ENCODE measurements at places on chromosomes 5 and 9. TPM values are rescaled to one million over a fixed set of nuclear protein-coding genes. Genes with fewer than 3 reads are reported as not detected.

DNA sequence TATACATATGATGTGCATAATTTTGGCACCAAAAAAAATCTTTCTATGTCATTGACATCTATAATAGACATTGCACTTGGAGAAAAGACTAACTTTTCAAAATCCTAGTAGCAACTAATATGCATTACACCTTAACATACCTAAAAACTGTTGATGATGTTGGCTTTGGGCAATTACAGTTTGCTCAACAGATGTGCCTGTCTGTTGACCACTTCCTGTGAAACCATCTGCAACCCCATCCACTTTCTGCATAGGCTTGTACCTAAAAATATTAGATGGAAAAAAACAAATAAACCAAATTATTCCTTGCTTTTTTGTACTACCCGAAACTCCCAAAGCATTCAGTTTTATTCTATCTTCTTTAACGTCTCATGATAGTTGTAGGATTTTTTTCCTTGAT, 248.6 kb downstream of the RFX3 start:
- DNase-seq = no peak

DNA sequence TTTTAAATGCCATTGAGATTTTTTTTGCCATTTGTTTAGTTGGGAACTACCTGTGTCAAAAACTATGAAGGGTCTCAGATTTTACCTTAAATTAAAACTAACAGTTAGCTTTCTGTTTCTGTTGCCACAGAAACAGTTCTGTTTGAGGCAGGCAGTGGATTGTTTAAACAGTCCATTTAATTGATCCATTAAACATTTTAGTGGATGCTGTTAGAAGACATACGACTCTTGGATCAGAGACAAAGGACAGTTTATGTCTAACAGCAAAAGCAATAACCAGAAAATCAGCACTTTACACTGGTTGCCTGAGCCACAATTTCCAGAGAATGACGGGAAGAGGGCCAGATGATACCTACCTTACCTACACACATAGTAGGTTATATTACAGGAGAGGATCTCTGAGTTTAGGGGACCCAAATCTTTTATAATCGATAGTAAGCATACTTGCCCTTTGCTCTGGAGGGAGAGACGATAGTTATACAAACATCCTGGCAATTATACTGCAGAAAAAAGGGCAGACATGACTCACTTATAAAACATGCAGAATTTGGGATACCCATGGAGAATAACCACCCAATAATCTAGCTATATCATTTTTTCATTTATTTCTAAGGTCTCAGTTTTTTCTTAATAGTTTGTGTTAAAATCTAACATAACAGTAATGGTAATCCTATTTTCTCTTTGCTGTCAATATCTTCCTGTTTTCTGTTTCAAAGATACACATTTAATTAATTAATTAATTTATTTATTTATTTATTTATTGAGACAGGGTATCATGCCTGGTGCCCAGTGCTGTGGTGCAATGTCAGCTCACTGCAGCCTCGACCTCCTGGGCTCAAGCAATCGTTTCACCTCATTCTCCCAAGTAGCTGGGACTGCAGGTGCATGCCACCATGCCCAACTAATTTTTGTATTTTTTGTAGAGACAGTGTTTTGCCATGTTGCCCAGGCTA, 136.7 kb upstream of the TNFAIP8 start:
- no peak for DNase-seq

GRCh38 chr5:155884041-155884440, 442.9 kb upstream of the SGCD start:
- no peak for DNase-seq

DNA sequence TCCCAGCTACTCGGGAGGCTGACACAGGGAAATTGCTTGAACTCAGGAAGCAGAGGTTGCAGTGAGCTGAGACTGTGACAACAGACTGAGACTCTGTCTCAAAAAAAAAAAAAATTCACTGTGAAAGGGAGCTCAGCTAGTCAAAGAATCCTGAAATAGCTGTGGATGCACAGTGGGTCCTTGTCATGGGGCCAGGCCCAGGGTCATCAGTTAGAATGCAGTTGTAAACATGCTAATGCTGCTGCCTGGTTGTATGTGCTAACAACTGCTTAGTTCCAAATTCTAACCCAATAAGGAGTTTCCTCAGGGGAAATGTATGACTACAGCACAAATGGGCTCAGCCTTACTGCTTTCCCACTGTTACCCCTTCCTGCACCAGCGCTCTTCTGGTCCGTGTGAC, 84.0 kb downstream of the PALM2AKAP2 start:
- DNase-seq = no peak

Gene PCDHB10
- total RNA-seq = 1.7 TPM

DNA sequence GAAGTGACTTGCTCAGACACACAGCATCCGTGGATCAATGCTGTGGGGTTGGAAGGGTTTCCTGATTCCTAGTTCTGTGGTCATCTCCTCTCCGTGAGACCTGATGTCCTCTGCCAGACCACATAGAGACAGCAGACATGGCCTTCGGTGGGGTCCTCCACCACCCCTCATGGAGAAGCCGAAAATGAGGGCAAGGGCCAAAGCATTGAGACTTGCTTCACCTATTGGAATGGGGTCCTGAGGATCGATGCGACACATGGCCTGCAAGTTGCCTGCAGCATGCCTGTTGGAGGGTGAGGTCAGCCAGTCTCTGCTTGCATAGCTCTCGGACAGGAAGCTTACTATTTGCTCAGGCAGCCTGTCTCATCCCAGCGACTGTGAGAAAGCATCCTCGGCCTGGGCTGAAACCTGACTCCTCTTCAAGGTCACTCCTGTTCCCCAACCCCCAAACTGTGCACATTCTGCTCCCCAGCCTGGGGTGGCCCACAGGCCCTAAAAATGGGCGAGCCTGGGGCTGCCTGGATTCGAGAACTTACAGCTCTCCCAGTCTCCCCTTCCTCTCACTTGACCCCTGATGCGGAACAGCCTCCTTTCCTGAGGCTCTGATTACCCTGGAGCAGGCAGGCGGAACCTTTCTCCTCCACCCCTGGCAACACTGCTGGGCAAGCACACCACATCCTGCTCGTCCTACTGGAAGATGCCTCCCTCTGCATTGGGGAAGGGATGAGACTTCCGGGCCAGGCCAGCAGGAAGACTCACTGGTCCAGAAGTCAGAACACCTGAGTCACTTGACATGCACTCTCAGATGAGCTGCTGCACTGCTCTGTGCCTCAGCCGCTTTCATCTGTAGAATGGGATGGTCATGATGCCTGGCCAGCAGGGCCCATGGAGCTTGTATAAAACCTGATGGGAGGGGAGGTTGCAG, 186.9 kb downstream of the RGS3 start:
- DNase-seq = peak; percentile 45

Gene RNF183
- total RNA-seq = 0.17 TPM

Gene ERP44
- 13.7 TPM for total RNA-seq

GRCh38 chr9:92989561-92989960, 42.2 kb downstream of the FGD3 start:
- DNase-seq = no peak

Gene MROH2B
- total RNA-seq = not detected

Gene TMOD1
- 1.0 TPM for total RNA-seq

DNA sequence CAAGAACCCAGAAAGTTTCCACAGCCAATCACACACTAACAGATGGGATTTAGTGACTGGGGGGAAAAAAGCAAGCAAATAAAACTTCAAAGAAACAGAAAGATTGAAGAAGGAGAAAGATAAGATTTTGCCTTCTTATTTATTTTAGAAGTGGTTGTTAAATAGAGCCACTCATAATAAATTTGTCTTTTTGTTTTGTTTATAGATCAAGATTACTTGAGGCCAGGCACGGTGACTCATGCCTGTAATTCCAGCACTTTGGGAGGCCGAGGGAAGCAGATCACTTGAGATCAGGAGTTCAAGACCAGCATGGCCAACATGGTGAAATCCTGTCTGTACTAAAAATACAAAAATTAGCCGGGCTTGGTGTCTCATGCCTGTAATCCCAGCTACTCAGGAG, 94.9 kb upstream of the RANBP3L start:
- no peak for DNase-seq

DNA sequence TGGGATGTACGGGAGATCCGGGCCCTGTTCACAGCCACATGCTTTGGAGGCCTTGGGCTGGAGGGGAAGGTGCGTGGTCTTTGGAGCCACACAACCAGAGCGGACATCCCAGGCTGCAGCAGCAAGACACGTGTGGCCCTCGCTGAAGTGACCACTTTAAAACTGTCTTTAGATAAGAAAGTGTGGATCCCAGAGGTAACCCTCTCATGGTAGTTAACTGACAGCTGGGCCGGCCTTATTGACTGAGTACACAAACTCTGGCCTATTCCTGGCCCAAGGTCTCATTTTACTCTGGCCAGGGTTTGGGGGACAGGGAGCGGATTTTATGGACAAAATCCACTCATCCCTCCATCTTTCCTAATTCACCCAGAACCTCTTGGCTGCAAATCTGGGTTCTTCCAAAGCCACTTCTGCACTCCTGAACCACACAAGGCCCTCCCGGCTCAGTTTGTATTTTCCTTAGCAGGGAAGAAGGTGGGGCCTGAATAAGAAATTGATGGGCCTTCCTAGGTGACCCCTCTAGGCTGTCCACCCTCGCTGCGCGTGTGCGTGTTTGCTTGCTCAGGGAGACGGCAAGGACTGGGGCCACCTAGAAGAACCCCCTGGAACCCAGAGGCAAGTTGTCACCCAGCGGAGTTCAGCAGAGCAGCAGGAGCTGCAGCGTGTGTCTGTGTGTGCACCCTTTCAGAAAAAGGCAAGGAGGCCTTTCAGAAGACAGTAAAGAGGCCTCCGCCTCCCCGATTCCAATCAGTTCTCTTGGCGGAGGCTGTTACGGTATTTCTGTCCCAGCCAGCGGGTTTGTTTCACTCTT, 73.3 kb upstream of the ORM1 start:
- no peak for DNase-seq

DNA sequence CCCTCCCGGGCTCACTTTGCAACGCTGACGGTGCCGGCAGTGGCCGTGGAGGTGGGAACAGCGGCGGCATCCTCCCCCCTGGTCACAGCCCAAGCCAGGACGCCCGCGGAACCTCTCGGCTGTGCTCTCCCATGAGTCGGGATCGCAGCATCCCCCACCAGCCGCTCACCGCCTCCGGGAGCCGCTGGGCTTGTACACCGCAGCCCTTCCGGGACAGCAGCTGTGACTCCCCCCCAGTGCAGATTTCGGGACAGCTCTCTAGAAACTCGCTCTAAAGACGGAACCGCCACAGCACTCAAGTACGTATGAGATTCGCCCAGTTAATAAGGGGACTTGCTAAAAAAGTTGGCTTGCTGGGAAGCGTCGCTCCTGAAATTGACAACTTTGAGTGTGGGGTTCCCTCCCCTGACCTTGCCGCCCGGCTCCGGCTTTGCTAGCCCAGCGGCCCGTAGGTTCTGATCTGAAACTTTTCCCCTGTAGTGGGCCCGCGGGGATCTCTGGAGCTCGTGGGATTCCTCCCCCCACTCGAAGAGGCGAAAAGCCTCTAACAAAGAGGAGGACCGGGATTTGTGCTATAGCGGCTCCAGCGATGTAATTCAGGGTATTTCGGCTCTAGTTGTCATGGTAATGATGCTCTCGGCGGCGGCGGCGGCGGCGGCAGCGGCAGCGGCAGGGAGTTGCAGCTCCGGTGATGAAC, 572 bp downstream of the NR4A3 start:
- DNase-seq = peak; percentile 61

GRCh38 chr5:120823328-120823727, 359.2 kb downstream of the PRR16 start:
- no peak for DNase-seq

Gene FOXD1
- total RNA-seq = 7.9 TPM

- no peak for DNase-seq
Measured at GRCh38 chr5:140321796-140322195, 18.9 kb upstream of the PFDN1 start.

DNA sequence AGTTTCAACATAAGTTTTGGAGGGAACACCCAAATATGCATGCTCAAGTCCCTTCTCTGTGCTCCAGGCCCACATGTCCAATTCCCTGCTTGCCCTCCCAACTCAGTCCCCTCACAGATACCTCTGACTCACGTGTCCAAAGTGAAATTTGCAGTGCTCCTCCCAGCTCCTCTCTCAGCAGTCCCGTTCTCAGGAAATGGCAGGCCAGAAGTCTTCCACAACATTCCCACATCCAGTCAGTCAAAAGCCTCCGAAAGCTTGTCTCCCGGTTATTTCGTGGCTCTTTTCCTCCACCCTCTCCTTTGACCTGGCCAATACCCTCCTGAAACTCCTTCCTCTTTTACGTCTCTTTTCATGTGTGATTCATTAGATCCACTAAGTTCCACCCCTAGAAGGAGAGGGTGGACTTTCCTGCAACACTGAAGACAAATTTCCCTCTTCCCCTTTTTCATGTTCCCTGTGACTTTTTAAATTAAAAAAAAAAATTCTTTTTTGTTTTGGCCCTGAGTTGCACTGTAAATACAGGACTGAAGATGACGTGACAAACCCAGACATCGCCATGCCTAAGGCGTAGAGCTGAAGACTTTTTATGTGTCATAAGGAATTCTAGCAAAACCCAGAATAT, 12.8 kb upstream of the MGAT1 start:
- no peak for DNase-seq

DNA sequence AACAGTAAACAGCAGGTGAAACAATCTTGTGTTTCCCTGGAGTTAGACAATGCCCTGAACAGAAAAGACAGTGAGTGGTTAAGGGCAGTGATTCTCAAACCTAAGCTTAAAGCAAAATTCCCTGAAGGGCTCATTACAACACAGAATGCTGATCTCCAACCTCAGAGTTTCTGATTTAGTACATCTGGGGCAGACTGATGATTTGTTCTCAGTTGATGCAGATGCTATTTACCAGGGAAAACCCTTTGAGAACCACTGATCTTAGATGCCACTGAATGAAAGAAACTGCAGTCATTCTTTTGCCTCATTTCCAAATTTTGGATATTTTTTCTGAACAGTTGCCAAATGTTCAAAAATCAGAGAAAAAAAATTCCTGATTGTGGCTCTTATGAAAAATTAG, 18.7 kb upstream of the ADAM19 start:
- DNase-seq = no peak

Gene ARHGEF39
- total RNA-seq = 26.6 TPM

Gene PCDHGB2
- total RNA-seq = 4.1 TPM

Gene AGXT2
- total RNA-seq = not detected

Gene ARHGEF37
- total RNA-seq = 1.1 TPM

DNA sequence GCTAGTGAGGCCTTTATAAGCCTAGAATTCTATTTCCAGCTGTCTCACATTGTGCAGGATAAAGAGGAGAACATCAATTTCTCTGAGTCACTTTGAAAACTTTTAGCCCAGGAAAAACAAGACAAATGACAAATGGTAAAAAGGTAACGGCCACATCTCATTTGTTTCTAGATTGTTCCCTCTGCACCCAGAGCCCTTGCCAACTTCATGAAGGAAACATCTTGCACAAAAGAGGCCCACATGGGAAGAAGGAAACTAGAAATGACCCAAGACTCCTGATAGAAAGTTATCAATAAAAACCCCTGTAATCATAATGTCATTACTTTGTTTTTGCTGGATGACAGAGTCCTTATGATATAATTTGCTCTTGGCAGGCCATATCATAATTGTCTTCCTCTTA, 5.3 kb downstream of the DPYSL3 start:
- DNase-seq = no peak

Gene CDKN2B
- total RNA-seq = 0.73 TPM

Gene GARIN3
- total RNA-seq = not detected

Measured in WTC11 (cell line).